ENCODE measurements at places on chromosomes 13 and 19.

GRCh38 chr19:34573226-34573864 lies 91.8 kb downstream of the WTIP start:
- DNase-seq: no peak

GRCh38 chr19:3034656-3035541 lies 5.8 kb upstream of the TLE2 start:
- DNase-seq: peak; percentile 35

- DNase-seq: no peak
These were observed 268.3 kb upstream of the MIR17HG start for GRCh38 chr13:91079176-91079575.

DNA sequence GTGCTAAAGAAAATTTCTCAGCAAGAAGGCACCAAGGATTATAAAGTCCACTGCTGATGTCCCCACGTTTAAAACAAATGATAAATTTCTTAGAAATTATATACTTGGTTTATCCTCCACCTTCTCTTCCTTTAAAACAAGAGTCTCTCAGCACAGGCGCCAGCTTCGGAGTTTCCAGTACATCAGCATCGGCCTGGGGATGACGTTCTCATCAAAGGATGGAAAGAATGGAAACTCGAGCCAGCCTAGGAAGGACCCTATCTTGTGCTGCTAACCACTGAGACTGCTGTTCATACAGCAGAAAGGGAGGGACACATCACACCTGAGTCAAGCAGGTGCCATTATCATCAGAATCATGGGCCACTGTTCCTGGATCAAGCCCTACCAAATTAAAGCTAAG lies 29.8 kb upstream of the ZNF83 start:
- DNase-seq: no peak

- DNase-seq: no peak
These were observed 35.5 kb downstream of the PCDH8 start for GRCh38 chr13:52812941-52813340.

GRCh38 chr19:4504891-4505569 lies 13.3 kb downstream of the PLIN4 start:
- no peak for DNase-seq

DNA sequence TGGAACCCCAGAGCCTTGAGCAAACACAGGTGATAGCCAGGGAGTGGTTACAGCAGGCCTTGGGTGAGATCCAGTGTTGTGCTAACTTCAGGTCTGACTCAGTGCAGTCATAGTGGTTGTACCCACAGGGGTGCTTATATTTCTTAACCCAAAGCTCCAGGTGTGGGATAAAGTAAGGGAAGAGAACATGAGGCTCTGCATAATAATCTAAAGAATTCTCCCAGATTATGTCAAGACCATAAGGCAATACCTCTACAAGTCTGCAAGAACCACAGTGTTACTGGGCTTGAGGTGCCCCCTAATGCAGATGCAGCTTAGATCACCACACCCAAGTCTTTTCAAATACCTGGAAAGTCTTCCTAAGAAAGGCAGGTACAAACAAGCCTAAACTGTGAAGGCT lies 485.4 kb downstream of the RFC3 start:
- DNase-seq: peak; percentile 97

DNA sequence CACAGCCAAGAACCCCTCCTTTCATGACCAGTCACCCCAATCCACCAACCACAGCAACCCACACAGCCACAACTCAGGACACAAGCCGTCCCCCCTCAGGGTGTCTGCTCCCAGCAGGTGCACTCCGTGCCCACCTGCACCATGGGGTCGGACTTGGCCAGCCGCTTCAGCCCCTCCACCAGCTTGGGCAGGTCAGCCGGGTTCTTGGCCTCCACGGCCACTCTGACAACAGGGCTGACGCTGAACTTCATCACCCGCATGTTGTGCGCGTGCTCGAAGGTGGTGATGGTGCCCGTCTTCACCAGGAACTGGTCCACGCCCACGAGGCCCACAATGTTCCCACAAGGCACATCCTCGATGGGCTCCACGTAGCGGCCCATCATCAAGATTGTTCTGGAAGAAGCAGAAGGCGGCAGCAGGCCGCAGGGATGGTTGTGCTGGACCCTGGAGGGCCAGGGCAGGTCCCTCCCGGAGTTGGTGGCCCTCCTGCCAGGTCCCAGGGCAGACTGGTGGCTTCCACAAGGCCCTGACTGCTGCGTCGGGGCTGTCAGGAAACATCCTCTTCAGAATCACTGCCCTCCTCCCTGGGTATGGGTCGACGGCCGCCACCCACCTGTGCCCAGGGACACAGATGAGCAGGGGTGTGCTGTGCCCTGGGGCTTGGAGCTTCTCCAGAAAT lies 5.5 kb downstream of the EEF2 start:
- no peak for DNase-seq

GRCh38 chr19:2197270-2197669 lies 33.5 kb downstream of the DOT1L start:
- no peak for DNase-seq

DNA sequence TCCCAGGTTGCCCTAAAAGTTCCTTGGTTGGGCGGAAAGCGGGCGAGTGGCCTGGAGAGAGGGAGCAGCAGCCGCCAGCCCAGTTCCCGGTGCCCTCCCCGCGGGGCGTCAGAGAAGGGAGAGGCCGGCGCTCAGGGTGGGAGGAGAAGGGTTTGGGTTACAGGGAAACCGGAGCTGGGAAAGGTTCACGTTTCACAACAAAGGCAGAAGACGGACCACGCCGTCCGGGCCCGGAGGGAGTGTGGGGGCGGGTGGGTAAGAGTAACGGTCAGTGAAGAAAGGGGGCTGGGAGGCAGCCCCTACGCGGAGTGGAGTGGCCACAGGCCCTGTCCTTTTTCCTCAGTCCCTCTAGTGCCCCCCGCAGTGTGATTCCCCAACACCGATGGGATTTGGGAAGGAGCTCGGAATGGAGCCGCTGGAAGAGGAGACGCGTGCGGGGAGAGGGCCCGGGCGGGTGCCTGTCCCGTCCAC lies 1.6 kb downstream of the SIX5 start:
- DNase-seq: peak; percentile 62

- DNase-seq: no peak
These were observed 2.0 kb upstream of the ZIC2 start for GRCh38 chr13:99979453-99980200.

- DNase-seq: peak; percentile 11
These were observed 1279.8 kb upstream of the PCDH9 start for GRCh38 chr13:68509734-68510621.

DNA sequence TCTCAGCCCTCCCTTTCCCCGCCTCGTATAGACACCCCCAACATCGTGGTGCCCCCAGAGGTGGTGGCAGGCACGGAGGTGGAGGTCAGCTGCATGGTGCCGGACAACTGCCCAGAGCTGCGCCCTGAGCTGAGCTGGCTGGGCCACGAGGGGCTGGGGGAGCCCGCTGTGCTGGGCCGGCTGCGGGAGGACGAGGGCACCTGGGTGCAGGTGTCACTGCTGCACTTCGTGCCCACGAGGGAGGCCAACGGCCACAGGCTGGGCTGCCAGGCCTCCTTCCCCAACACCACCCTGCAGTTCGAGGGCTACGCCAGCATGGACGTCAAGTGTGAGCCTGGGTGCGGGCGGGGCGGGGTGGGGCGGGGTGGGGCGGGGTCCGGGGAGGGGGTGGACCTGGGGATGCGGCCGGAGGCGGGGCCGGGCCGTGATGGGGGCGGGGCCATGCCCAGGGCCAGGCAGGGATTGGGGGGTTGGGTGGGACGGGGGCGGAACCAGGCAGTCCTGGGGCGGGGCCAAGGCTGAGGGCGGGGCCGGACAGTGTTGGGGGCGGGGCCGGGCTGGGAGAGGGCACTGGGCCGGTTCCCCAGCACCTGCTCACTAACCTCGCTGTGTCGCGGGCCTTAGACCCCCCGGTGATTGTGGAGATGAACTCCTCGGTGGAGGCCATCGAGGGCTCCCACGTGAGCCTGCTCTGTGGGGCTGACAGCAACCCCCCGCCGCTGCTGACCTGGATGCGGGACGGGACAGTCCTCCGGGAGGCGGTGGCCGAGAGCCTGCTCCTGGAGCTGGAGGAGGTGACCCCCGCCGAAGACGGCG lies 7.8 kb downstream of the MAG start:
- no peak for DNase-seq

- no peak for DNase-seq
These were observed 2.2 kb upstream of the KCNC3 start for GRCh38 chr19:50331221-50331993.

DNA sequence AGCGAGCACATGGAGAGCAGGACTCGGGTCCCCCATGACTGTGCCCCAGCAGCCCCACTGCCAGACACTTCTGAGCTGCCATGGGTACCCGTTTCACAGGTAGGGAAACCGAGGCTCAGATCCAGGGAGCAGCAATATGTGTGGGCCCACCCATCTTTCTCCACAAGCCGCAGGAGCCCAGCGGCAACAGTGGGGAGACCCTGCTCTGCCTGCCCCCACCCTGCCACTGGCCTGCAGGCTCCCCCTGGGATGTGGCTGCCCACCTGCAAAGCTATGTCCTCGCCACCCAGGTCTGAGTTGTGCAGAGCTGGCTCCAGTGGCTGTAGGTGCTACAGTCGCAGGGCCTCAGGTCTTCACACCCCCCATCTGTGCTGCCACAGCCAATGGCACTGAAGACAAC lies 50.6 kb upstream of the C1QTNF9B start:
- no peak for DNase-seq

DNA sequence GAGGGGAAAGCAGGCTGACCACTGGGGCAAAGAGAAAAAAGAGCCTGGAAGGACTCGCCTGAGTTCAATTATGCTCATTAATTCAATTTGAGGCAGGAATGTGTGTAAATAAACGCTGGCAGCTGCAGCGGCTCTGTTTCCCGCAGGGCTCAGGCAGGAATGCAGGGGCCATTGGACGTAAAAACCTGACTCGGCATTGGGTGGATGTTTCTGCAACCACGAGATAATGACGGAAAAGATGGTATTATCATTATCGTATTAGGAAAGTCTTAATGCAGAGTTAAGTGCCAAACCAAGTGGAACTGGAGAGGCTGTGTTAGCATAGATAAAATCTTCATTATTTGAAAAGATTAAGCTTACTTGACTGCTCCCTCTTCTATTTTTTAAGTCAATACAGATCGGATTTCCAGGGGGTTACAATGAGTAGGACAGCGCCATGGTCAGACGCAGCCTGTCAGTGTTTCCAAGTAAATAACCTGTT lies 169.8 kb downstream of the SHISA2 start:
- no peak for DNase-seq

DNA sequence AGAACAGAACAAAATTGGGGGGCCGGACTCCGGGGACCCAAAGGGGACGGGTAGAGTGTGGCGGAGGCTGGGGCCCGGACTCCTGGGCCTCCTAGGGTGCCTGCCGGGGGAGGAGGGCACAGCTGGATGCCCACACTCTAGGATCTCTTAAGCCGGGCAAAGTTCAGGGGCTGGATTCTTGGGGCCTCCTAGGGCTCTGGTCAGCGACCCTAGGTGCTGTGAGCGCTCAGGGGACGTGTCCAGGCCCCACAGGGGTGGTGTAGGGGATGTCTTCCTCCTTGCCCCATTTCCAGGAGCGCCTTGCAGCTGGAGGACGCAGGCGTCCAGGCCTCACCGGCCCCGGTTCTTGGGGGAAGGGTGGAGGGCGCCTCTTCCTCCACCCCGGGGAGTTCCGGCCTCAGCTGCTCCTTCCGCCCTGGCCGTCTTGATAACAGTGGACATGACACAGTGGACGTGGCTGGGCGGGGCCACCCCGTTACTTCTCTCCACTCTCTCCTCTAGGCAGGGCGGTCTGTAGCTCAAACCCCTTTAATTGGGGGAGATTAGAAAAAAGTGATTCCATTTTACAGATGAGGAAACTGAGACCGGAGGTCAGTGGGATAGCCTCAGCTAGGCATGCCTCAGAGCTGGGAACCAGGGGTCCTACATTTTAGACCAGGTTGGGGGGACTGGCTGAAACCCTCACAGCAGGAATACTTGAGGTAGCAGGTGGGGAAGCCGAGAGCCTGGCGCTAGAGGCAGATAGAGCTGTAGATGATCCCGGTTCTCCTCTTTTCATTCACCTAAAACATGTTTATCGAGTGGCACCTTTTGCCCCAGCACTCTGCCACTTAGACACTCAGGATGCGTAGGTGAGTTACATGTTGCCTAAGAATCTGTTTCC lies 705 bp downstream of the STXBP2 start:
- no peak for DNase-seq

- DNase-seq: peak; percentile 34
These were observed 8.5 kb downstream of the RPL21 start for GRCh38 chr13:27259831-27260230.

DNA sequence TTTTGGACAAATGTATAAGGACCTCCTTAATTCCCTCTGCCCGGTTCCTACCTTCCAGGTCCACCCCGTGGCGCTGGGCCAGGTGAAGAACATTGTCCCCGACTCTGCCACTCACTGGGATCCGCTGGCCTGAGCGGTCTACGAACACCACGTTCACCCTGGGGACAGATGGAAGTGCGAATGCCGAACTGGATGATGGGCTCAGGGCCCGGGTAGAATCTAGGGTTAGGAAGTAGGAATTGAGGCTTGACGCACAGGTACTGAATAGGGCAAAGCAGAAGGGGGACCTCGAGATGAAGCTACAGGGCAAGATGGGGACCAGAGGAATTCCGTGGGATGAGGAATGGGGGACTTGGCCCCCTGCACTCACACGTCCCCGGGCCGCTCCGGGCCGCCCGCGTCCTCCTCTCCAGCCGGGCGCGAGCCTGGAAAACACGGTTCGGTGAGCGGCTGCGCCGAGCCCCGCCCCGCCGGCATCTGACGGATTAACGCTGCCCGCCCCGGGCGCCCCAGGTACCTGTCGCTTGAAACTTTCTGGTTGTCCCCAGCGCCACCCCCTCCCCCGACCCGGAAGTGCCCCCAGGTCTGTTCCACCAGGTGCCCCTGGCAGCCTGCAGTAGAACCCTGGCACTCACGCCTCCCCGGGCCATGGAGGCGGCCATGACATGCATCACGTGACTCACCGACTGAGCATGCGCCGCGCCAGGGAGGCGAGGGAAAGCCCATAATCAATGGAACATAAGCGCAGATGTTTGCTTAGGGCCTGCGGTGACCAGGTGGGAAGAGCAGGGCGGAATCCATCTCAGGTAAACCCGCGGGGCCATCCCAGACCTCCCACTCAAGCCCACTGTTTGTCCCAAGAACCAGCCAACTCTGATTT lies at the start of gene FDX2:
TSS of gene FDX2 (minus strand) at position 681 of the 880 bp plus-strand sequence. CDS start at position 662, 19 bp downstream.
- peak; percentile 65 for DNase-seq

All from bronchial epithelial cell (primary cell).